ENCODE measurements at places on chromosomes 3 and 15.

DNA sequence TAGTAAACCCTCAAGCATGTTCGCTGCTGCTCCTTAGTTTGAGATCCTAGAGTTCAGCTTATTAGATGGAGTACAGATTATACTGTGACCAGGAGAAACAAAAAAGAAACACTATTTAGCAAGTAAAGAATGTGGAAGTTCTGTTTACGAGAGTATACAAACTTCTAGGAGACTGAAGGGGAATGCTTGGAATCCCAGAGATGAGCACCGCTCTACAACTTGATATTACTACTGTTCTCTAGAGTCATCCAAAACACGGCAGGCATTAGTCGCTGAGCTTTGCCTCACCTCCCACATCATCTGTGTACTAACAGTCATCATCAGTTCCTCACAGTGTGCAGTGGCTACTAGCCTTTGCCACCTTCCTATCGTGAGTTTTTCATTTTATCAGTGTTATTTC, 121.4 kb upstream of the CHRM5 start:
- DNase-seq, result no peak

DNA sequence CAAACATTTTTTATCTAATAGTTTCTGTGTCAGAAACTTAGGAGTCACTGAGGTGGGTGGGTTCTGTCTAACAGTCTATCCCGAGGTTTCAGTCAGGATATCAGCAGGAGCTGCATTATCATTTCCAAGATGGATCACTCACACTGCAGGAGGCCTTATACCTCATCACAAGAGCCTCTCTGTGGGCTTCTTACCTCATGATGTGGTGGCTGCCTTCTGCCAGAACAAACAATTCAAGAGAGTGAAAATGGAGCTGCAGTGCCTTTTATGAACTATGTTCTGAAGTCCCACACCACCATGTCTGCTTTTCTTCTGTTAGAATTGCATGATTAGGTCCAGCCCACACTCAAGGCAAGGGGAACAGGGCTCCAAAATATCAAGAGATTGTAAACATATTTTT, 27.9 kb downstream of the RFX7 start:
- DNase-seq, result no peak

DNA sequence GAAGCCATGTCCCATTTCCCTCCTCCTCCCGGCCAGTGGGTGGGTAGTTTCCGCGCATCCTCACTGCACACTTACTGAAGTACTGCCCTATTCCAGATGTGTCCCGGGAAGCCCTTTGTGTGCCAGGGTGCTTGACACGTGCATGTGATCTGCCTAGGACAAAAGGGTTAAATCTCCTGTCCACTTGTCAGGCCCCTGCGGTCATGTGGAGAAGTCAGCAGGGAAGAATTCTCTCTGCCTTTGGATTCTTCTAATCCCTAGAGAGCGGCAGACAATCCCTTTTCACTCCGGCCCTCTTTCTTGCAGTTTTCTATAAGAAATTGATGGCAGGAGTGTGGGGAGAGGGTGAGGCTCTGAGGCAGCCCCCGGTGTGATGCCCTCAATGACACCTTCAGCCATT, 19.8 kb downstream of the ST8SIA2 start:
- no peak for DNase-seq

- DNase-seq, result no peak
Measured at GRCh38 chr3:121477589-121477988, 68.2 kb downstream of the POLQ start.

DNA sequence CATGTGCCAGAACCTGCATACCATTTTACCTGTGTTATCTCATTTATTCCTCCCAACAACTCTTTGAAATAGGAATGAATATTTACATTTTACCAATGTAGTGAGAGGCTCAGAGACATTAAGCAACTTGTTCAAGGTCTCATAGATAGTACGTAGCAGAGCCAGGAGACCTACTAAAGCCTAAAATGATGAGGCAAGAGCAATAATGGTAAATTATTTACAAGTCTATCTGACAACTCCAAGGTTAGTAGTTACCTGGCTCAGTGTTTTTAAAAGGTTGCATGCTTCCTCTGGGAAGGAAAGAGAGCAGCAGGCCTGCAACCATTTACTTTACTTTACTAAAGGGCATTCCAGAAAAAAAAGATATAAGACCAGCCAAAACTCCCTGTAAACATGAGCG, 103.0 kb downstream of the CFAP20DC start:
- DNase-seq, result no peak

Data from mucosa of gallbladder (tissue), 1 donor.